ENCODE measurements at places on chromosomes 3 and 15.

- no peak for DNase-seq
These were observed 5.9 kb downstream of the TMEM43 start for GRCh38 chr3:14130707-14131106.

- DNase-seq = no peak
These were observed 7.1 kb downstream of the ALG3 start for GRCh38 chr3:184241447-184242296.

DNA sequence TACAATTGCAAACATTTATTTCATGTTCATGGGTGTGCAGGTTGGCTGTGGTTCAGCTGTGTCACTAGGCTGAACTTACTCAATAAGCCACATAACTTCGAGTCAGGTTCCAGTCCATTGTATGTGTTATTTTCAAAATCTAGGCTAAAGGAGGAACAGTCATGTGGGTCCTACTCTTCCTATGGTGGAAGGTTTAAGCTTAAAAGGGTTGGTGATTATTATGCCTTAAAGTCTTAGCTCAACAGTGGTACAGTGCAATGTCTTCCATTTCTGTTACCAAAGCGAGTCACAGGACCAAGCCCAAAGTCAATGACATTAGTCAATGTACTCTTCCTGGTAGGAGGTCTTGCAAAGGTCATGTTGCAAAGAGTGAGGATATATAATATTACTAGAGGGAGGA, 78.2 kb downstream of the ATG7 start:
- peak; percentile 65 for DNase-seq

DNA sequence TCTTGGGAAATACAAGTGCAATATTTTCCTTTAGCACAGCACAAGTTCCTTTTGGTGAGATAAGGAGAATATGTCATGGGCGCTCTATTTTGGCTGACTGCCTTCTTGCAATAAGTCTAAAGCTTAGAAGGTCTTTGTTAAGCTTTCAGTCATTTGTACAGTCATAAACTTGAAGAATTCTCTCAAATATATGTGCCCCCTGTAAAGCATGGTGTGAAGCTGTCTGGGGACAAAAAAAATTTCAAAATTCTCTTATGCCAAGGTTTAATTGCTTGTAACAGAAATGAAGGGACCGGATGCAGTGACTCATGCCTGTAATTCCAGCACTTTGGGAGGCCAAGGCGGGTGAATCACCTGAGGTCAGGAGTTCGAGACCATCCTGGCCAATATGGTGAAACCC, 21.7 kb upstream of the ARID3B start:
- DNase-seq = peak; percentile 42

- no peak for DNase-seq
These were observed 39.3 kb downstream of the ITGB5 start for GRCh38 chr3:124847863-124848262.

DNA sequence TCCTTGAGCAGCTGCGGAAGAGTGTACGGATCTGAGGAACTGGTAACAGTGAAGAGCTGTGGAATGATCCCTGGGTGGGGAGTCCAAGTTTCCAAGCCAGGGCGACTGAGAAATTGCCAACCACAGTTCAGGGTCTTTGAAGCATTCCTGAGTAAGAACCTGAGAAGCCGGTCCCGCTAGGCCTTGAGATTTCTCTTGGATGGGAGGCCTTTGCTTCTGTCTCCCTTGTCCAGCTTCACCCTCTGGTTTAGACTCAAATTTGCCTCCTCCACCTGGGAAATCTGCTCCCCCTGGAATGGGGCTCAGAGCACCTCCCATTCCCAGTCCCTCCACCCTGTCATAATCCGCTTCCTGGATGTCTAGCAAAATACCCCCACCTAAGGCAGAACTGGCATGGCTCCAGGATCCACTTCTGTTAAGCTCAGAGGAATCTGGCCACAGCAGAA, 127.7 kb upstream of the DLG1 start:
- DNase-seq = peak; percentile 69

DNA sequence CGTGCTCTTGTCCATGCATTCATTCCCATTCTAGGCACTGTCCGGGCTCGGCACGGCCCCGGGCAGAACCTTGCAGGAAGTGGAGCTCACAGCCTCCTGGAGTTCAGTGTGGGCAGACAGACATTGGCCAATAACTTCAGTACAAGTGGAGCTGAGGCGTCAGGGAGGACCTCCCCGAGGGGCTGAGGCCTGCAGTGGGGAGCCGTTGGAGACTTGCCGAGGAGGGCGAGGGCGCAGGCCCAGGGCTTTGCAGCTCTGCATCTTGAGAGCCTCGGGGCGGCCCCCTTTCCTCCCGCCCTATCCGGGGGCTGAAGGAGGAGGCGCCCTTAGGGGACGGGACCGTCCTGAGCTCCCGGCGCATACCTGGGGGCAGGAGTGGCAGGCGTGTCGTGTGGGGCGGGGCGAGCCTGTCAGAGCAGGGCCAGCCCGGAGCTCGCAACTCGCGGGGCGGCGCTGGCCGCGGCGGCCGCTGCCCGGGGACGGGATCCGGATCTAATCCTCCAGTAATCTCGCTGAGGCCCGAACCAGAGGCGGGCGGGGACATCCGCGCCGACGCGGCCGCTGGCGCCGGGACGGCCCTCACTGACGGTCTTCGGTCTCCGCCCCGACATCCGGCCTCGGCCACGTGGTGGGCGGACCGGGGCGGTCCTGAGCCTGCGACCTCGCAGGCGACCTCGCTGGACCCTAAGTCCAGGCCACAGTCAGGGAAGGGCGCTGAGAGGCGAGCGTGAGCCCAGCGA, at the start of gene ACY1:
ACY1 (plus strand) TSS at position 698 of the 740 bp plus-strand sequence. CDS start 530 bp downstream, outside the sequence.
- peak; percentile 85 for DNase-seq

DNA sequence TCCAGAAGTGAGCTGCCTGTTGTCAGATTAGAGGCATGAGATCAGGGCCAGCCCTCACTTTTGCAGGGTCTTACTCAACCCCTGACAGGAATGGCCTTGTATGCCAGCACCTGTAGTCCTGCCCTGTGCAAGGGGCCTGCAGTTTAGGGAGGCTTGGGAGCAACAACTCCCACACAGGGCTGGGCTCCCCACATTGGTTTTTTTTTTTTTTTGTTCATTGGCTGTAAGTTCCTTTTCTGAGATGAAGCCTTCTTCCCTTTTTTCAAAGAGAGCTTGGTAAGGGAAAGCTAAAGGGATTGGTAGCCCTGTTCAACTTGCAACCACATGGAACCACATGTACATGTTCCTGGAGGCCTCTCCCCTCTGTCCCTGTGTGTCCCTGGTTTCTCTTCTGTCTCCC, 46.4 kb downstream of the TNFAIP8L3 start:
- no peak for DNase-seq

DNA sequence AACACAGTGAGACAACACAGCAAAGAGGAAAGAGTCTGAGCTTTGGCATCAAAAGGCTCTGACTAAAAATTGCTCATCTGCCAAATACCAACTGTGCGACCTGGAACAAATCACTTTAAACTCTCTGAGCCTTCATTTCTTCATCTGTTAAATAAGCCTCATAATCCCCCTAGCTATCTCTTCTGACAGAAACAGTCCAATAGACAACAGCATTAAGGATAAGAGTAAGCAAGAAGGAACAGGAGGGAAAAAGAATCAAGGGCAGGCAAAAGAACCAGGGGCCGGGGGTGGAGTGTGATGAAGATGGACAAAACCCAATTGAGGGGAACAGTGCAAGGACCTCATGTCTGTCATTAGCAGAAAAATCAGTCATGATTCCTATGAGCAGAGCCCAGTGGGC, 79.4 kb upstream of the SETMAR start:
- no peak for DNase-seq

- DNase-seq = no peak
These were observed 23.5 kb upstream of the ELP6 start for GRCh38 chr3:47536967-47537366.

DNA sequence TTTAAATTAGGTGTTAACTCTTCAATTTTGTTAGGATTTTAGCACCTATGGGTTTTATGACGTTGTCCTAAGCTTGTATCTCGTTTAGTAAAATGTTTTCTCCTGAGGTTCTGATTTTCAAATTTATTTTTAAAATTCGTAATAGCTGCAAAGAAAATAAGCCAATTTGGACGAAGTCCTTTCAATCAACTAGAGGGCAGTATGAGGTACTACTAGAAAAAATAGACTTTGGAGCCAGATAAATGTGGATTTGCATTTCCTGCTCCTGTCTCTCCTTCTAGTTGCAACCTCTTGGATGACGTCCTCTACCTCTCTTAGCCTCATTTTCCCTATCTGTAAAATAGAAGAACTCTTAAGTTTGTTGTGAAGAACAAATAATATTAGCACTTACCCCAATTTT, 81.1 kb downstream of the SLTM start:
- no peak for DNase-seq

GRCh38 chr3:126103121-126104027, 19.4 kb upstream of the SLC41A3 start:
- no peak for DNase-seq

DNA sequence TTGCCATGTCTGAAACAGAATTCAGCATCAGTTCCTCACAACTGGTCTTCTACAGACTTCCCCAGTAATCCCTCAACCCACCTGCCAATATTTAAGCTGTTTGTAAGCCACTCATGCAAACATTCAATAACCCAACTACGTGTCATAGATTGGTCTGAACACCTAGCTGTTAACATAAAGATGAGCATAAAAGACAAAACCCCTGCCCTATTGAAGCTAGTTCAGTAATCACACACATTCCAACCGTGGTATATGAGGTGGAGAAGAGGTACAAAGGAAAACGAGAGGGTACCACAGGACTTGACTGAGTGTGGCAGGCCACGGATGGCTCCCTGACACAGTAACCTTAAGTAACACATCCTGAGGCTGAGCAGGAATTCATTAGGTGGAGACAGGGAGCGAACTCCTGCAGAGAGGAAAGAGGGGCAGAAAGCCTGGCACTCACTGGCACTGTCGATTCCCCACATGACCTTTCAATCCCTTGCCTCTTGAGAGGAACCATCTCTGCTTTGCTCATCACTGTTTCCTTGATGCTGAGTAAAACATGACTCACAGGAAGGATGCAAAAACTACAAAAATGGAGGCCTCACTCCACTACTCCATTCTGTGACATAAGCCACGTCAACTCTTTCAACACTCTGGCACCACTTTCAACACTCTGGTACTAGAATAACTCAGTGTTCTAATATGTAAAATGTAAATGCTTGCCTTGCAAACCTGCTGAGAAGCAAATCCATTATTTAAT, 31.3 kb downstream of the RPN1 start:
- peak; percentile 78 for DNase-seq

GRCh38 chr3:55122312-55122711, 194.5 kb upstream of the LRTM1 start:
- DNase-seq = no peak

GRCh38 chr3:81910244-81910852, 148.9 kb upstream of the GBE1 start:
- DNase-seq = peak; percentile 43

DNA sequence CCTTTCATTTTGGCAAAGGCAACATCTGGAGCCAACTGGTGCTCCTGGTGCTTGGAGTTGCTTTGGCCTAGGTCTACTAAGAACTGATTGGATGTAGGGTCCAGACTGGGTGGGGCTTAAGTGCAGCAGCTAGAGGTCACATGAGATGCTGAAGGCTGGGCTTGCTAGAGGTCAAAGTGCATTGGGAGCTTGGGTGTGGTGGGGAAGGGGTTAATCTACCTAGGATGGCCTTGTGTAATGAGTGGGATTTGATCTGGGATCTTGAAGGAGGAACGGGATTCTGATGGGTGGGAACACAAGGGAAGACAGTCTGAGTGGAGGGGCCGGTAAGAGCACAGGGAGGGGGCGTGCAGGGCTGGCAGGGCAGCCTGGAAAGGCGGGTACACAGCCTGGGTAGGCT, 125.5 kb downstream of the RAB11A start:
- DNase-seq = no peak

GRCh38 chr3:82505079-82505756, 743.8 kb upstream of the GBE1 start:
- no peak for DNase-seq

DNA sequence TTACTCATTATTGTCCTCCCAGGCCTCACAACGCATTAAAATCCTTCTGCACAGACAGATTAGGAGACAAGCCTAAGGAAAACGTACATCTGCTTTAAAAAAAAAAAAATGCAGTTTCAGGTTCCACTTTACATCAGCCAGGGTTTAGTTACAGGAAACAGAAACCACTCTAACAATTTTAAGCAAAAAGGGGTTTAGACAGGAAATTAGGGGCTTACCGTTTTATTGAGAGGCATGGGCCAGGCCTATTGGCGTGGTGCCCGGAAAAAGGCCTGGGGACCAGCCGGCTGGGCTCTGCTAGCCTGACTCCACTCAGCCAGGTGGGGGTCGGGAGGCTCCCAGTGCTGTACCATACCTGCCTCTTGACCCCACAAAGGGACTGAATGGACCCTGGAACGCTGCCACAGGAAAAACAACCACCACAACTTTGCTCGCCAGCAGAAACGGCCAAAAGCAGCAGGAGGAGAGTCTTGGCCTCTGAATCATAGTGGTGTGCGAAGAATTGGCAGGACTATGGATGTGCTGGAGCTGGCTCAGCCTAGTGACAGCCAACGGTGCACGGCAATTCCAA, 124.3 kb downstream of the CHSY1 start:
- DNase-seq = peak; percentile 97

- DNase-seq = no peak
These were observed 101.0 kb downstream of the OSBPL10 start for GRCh38 chr3:31880020-31880419.

DNA sequence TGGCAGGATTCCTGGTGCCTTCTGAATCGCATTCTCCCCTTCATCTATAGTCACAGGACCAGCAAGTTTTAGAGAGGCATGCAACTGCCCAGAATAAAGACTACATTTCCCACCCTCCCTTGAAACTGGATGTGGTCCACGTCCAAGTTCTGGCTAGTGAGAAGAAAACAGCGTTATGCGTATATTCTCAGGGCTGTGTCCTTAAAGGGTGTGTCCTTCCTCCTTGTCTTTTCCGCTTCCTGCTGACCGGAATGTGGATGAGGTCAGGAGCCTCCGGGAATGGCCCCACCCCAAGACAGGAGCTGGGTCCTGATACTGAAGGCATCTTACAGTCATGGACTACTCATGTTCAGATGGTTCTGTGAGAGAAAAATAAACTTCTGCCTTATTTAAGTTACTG, 20.2 kb downstream of the CHST2 start:
- DNase-seq = peak; percentile 67

- peak; percentile 10 for DNase-seq
These were observed 41.5 kb downstream of the CSNK1G1 start for GRCh38 chr15:64314456-64314855.

- no peak for DNase-seq
These were observed 61.8 kb upstream of the RPL32 start for GRCh38 chr3:12903000-12903800.

DNA sequence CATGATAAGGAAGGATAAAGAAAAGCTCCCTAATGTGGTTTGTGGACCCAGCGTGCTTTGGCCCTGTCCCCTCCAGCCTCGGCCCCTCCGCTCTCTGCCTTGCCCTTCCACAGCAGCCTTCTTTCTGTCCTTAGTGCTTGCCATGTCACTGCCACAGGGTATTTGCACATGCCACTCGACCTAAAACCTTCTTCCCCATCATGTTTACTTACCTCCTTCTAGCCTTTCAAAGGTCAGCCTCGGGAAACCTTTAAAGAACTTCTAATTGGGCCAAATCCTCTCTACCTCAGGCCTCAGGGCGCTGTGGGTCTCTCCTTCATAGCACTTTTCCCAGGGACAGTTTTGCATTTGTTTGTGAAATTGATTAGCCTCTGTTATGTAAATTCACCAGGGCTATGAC, 73.0 kb downstream of the SCN11A start:
- no peak for DNase-seq

GRCh38 chr15:77326366-77326765, 93.5 kb downstream of the PEAK1 start:
- no peak for DNase-seq

Measured in fibroblast of skin of back (primary cell).